Activated T-helper 1 cell treated with anti-CD3 and anti-CD28 coated beads, Interleukin-12 subunit alpha, Interleukin-12 subunit beta, Interleukin-2, Interleukin-4 antibody, amounts not matched to agents 30 ng/mL and 10 ng/mL and 1 ng/mL, durations not matched to agents 14 hours and 24 hours and 36 hours (primary cell): ENCODE measurements at places on chromosomes 16 and 17. TPM values are rescaled to one million over a fixed set of nuclear protein-coding genes. Genes with fewer than 3 reads are reported as not detected.

GRCh38 chr16:25747160-25747758 is 55.5 kb downstream of the HS3ST4 start:
- DNase-seq: peak; percentile 2

DNA sequence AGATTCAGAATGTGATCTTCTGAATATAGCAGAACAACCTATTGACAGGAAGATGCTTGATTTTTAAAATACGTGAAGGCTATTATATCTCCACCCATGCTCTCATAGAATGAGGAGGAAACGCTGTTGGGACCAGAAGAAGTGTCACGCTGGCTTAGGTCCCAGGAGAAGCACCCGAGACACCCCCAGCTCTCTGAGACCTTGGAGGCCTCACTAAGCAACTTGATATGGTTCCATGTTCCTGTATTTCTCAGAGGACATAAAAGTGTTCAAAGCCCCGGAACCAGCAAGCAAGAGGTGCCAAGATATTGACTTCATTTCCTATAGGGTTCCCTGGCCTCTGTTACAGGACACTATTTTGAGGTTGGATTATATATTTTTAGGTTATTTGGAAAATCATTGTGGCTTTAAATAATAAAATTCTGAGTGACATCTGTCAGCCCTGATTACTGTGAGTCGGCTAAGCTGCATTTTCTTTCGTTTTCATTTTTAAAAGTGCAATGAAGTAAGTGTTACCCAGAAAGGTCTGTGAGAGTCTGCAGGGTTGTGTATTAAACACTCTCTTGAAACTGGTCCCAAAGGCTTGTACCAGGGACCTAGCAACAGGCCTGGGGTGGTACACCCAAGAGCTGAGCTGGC is 400.0 kb downstream of the SOX9 start:
- no peak for DNase-seq

GRCh38 chr16:8916541-8917225 is 34.5 kb downstream of the LITAFD start:
- no peak for DNase-seq

Gene C16orf86
- total RNA-seq: 0.86 and 1.4 TPM in 2 replicates
